ENCODE measurements at places on chromosomes 4 and X.

GRCh38 chr4:107885865-107886264, 45.5 kb upstream of the CYP2U1 start:
- DNase-seq = no peak

DNA sequence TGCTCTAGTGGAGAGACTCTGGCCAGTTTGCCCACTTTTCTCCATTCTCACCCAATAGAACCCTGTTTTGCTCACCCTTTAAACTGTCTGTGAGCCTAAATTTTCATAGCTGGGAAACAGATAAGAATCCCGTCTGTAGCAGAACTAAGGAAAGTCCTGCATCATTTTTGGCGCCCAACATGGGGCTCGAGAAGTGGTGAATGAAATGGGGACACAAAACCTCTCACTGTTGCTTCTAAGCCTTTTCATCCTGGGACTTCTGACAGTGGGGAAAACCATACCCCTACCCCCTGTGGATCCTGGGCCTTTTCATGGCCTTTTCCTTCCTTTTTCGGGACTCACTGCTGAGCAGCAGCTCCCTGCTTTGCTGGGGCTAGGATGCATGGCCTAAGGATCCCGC, 189.9 kb downstream of the INPP4B start:
- no peak for DNase-seq

GRCh38 chrX:39477762-39478120, 620.0 kb downstream of the BCOR start:
- no peak for DNase-seq

GRCh38 chrX:108028854-108029253, 16.0 kb upstream of the VSIG1 start:
- no peak for DNase-seq

GRCh38 chrX:114615765-114616164, 31.9 kb downstream of the HTR2C start:
- no peak for DNase-seq

- no peak for DNase-seq
These were observed 21.1 kb downstream of the RASSF6 start for GRCh38 chr4:73599182-73599581.

- DNase-seq = no peak
These were observed 33.4 kb upstream of the RASGEF1B start for GRCh38 chr4:81505004-81505598.

GRCh38 chrX:68556036-68556435, 57.2 kb downstream of the YIPF6 start:
- DNase-seq = no peak

- DNase-seq = no peak
These were observed 707 bp upstream of the OTUD4 start for GRCh38 chr4:145181091-145181501.

GRCh38 chr4:160505724-160506123, 1402.8 kb downstream of the RAPGEF2 start:
- no peak for DNase-seq

- no peak for DNase-seq
These were observed 1.1 kb upstream of the USP38 start for GRCh38 chr4:143183513-143184216.

GRCh38 chr4:31983677-31984076, 1263.5 kb downstream of the PCDH7 start:
- no peak for DNase-seq

- no peak for DNase-seq
These were observed 38.2 kb downstream of the C4orf50 start for GRCh38 chr4:5979981-5980380.

- no peak for DNase-seq
These were observed 24.3 kb downstream of the NFKB1 start for GRCh38 chr4:102525504-102525903.

DNA sequence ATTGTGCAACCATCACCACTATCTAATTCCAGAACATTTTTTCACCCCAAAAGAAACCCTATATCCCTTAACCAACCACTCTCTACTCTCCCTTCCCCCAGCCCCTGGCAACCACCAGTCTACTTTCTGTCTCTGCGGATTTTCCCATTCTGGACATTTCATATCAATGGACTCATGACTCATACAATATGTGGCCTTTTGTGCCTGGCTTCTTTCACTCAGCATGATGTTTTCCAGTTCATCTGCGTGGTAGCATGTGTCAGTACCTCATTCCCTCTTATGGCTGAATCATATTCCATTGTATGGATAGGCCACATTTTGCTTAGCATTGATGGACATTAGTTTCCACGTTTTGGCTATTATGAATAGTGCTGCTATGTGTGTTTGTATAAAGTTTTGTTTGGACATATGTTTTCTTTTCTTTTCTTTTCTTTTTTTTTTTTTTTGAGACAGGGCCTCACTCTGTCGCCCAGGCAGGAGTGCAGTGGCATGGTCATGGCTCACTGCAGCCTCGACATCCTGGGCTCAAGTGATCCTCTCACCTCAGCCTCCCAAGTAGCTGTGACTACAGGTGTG, 335.4 kb downstream of the BCOR start:
- no peak for DNase-seq

- DNase-seq = no peak
These were observed 27.3 kb upstream of the KIAA0232 start for GRCh38 chr4:6755088-6755753.

DNA sequence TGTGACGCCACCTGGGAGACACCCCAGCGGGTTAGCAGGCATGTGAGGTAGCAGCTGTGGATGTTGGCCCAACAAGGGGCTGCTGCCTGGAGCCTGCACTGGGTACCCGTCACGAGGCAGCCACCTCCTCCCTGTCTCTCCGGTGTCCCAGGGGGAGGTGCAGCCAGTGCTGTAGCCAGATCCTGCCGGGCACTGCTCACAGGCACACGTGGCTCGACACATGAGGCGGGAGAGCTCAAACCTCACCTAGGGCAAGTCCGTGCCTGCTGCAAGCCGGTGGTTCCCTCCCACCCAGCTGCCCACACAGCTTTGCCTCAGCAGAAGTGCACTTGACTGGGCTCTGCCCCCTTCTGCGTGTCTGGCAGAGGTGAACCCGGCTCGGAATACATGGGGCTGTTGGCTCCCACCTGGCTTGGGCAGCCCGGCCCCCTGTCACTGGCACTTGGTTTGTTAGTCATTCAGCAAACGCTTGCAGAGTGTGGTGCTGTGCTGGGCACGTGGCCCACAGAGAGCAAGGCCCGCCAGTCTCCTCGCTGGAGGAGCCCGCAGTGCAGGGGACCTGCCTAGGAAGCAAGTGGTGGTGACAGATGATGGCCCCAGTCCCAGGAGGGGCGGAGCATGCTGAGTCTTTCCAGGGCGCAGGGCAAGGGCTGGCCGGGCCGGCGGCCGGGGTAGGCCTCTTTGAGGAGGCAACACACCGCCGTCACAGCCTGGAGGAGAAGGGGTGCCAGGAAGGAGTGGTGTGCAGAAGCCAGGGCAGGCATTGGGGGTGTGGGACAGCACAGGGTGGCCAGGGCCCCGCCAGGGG, 10.1 kb upstream of the SH3TC1 start:
- no peak for DNase-seq

- DNase-seq = no peak
These were observed 674.8 kb downstream of the IQCM start for GRCh38 chr4:149140841-149141240.

GRCh38 chr4:184399512-184399908, 74.8 kb downstream of the IRF2 start:
- no peak for DNase-seq

DNA sequence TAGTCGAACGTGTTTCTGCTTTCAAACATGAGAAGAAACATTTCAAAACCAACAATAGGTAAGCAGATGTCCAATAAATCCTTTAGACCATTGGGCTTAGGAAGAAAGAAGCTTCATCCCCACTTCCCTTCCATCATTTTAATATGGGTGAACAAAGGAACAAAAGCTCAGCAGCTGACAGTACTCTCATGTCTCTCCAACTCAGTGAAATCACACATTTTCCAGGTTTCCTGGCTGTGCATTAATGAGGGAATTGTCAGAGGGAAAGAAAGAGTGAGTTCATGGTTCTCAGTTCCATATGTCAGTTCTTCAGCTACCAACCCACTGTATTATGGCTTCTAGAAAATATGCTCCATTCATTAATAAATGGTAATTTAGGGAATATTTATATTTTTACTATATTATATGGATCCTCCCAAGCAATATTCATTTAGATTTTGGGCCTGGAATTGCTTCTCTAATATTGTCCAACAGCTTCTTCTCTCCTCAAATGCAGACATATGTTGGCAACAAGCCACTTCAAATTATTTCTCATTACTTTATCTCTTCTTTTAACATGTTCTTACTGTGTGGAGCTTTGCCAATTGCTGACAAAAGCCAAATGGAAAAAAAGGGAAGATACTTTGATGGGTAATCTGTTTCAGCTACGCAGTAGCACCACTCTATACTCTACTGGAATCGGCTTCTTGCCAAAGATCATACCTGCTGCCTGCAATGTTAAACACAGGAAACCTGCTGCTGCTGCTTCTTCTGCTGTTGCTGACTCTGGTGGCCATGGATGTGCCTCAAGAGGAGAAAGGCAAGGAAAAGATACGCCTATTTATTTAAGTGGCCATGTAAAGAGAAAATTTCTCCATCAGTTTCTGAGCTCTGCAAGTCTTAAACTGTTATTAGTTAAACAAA, 1757.6 kb downstream of the ARAP2 start:
- DNase-seq = no peak

DNA sequence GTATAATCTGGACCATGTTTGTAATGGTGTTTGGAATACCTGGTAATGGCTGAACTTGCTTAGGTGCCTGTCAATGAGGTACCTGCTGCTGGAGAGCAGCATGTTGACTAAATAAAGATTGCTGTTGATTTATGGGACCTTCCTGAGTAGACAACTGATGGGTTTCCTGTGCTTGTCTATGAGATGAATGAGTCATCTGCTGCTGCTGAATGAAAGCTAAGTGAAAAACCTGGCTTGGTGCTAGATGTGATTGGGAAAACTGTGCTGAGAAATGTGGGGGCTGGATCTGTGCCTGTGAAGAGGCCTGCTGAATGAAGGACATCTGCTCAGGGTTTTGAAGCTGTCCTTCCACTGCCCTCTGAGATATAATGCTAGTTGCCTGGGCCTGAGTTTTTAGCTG, 69.6 kb downstream of the WNK3 start:
- DNase-seq = no peak

DNA sequence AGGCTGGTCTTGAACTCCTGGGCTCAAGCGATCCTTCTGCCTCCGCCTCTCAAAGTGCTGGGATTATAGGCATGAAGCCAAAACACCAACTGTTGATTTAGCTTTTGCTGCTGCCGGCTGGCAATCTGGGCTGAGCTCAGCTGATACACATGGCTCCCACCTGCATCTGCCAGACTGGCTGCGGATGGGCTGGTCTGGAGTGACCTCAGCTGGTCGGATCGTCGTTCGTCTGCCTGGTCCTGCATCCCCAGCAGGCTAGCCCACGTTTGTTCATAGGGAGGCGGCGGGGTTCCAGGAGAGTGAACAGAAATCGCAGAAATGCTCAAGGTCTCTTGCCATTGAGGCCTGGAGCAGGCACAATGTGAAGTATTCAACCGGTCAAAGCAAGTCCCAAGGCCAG, 74.4 kb upstream of the DDX3X start:
- DNase-seq = no peak

GRCh38 chrX:1535241-1536041, 1.5 kb downstream of the P2RY8 start:
- DNase-seq = no peak

DNA sequence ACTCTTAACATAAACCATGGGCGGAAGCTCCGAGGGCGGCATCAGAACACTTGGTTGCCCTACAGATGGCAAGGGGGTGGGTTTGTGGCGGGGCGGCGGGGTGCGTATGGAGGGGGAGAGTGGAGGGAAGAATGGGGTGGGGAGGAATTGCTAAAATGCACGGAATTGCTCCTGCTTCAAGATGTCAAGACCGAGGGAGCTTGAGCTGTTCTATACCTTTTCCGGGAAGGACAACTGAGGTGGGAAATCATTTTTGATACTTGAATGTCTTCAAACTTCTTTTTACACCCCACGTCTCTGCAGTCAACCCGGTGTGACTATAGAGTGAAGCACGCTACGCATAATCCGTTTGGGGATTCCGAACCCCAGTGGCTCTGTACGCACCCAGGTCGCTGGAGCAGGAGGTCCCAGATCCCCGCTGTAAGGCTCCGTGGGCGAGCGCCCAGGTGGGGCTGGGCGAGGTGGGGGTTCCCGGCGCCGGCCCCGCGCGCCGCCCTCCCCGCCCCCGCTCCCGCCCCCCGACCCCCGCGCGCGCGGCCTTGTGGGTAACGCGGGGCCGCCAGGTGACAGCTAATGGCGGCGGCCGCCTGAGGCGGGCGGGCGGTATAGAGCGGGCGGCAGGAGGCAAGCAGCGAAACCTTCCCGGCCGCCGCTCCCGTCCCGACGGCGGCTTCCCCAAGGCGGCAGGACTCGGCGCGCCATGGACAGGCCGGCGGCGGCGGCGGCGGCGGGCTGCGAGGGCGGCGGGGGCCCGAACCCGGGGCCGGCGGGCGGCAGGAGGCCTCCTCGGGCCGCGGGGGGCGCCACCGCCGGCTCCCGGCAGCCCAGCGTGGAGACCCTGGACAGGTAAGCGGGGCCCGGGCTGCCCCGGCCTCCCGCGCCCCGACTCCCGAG, at the start of gene MTMR1:
Gene MTMR1, plus strand, starts transcription at position 566 of the 894 bp plus-strand sequence. Its CDS starts 135 bp downstream, at position 701.
- DNase-seq = no peak

DNA sequence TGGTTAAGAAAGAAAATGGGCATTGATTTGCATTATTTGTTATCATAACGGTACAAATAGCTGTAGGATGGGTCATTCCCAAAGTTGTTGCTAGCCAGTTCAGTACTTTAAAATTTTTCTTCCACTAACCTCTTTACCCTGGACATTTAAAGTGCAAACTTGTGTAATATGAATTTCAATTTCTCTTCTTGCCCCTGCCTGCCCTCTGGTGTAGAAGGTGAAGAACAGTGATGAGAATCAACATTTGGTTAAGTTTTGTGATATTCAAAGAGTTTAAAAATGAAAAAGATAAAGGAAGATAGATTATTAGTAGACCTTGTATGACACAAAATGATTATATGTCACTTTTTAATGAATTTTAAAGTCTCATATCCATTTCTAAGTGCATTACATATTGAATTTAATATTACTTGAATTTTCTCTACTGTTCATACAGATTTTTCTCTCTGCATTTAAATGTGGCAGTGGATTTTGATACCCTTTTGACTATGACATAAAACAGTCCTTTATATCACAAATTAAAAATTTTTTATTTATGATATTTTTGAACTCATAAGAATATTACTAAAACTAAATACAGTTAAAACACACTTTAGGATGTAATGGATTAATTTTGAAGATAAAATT, 337.7 kb downstream of the BMPR1B start:
- no peak for DNase-seq

GRCh38 chrX:106698693-106699092, 27.8 kb upstream of the RNF128 start:
- DNase-seq = no peak
